ENCODE measurements at places on chromosomes 16 and 17.

DNA sequence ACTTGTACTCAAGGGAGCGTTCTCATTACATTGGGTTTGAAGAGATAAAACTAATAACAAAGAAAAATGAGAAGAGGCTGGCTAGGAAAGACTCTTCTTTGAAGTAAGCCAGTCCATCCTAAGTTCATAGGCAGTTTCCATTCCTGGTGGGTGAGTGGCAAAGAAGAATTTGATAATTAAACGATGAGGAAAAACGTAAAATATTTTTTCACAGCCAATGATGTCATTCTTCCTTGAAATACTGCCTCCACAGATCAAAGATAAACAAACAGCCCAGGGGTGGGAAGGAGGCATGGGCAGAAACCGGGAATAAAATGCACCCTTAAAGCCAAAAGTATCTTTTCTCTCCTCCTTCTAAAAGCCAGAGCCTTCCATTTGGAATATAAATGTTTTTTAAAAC is 346.6 kb downstream of the PMP22 start:
- no peak for DNase-seq

DNA sequence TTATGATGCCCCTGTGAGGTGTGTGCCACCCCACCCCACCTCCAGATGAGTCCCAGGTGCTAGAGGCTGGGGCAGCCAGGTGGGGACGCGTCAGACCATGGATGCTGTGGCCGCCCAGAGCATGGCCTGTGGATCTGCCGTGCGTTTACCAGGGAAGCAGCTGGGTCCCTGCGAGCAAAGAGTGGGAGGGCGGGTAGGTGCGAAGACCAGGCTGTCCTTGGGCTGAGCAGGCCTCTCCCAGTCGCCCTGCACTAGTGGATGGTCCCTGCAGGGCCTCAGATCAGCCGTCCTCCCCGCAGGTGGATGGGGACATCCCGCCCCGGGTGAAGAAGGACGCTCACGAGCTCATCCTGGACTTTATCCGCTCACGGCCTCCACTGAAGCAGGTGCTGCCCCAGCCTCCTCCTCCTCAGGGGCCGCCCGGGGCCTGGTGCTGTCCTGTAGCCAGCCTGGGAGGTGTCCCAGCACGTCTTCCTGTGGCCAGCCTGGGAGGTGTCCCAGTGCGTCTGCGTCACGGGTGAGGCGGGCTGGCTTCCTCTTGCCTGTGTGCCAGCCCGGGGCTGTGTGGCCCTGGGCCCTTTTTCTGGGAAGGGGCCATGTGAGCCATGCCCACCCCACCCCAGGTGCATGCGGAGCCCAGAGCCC is 18.0 kb upstream of the TCF25 start:
- DNase-seq: no peak

- DNase-seq: no peak
These were observed 53.2 kb downstream of the LMF1 start for GRCh38 chr16:917591-918061.

DNA sequence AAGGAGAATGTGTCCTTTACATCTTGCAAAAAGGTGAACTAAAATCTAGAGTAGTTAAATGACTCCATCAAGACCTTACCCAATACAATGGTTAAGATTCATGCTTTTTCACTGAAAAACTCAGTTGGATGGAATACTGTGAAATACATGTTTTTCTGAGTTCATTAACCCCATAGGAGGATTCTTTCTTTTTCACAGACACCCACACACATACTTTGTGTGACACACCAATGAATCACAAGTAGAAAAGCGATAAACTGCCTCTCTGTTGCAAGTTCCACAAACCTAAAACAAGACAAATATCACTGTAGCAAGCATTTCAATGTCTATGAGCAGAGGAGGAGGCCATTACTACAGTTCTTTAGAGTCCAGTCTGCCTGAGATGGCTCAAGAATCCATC is 258.8 kb upstream of the CDH5 start:
- no peak for DNase-seq

- no peak for DNase-seq
These were observed 75.5 kb downstream of the GPRC5B start for GRCh38 chr16:19809121-19809635.

DNA sequence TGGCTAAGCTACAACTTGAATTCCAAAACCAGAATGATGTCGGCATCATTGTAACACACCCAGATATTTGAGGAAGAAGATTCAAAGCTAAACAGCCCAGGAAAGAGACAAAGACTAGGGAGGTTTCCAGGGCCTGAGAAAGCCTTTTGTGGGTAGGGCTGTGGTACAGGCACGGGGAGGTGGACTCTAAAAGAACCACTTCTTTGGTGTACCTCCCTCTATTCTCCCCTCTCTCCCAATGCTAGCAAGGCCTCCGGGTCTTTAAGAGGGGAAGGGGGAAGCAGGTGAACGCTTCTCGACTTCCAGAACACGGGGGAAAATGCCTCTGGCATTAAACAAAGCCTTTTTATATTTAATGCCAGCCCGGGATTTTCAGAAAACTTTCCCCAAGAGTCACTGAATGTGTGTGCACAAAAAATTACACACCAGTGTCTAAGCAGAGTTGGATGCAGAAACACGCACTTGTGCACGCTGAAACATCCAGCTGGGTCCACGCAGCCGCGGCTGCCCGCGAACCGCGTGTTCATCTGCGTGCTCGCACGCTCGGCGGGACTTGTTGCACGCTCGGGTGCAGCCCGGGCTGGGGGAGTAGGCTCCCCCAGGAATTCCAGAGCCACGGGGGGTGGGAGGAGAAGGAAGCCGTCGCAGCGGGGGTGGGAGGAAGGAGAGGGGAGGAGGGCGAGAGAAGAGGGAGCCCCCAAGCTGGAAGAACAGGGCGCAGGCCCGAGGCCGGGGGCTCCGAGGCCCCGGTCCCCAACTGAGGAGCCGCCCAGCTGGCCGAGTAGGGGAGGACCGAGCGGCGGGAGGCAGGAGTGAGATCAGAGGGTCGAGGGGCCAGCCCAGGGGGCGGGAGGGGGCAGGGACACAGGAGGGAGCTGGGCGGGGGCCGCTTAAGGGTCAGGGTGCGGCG is 20.1 kb upstream of the ZNF423 start:
- no peak for DNase-seq

DNA sequence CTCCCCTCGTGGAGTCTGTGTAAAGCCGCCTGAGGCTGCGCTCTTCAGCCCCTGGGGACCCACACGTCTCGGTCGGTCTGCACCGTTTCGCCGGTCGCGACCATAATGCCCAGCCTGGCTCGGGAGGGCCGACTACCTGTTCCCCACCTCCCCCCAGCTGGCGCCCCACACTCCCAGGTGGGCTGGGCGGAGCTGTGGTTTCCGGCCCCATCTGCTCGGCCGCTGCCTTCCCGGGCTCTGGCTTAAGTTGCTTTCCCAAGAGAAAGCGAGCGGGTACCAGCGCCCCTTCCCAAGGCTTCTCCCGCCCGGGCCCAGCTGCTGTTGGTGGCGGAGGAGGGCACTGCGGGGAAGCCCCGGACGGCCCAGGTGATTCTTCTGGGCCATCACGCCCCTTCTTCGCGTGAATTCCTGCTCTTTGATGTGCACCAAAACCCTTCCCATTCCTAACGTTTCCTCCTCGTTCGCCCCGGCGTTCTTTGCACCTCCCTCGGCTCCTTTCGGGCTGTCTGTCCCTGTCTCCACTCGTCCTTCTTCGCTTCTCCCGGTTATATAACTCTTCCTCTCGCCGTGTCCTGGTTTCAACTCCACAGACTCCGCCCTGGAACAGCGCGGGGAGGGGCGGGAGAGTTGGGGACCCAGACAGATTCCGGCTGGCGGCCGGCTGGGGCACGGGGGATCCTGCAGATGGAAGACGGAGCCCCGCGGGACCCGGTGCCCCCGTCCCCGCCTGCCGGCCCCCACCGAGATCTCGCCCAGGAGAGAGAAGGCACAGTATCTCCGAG is 2.0 kb downstream of the KDM6B start:
- DNase-seq: no peak

DNA sequence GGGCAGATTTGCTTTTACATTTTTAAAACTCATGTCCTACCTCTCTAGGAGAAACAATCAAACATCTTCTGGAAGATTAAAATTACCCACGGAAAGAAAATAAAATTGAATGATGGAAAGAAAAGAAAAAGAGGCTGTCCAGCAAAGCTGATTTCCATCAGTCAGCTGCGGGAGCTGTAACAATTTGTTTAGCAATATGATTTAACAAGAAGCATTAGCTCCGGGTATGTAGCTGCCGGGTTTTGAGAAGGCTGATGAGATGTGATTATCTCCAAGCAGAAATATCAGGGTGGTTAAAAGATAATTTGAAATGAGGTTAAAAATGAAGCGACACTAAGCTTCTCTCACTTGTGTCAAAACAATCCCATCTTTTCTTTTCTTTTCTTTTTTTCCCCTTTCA is 608.9 kb upstream of the SALL1 start:
- no peak for DNase-seq

DNA sequence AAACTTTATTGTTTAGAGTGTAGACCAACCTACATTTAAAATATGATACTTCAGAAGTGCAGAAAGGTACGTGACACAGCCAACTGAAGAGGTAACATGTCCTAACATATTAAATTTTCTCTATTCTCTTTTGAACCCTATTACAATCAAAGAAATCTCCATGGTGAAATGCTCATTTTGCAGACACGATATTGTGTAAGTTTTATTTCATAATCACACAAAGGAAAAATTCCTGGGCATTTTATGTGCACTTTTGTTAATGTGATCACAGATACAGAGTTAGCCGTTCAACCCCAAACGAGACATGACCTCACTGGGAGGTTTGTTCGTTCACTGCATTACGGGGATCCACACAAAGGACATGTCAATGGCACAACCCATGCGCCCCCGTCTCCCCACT is 21.8 kb downstream of the KCNJ16 start:
- no peak for DNase-seq

DNA sequence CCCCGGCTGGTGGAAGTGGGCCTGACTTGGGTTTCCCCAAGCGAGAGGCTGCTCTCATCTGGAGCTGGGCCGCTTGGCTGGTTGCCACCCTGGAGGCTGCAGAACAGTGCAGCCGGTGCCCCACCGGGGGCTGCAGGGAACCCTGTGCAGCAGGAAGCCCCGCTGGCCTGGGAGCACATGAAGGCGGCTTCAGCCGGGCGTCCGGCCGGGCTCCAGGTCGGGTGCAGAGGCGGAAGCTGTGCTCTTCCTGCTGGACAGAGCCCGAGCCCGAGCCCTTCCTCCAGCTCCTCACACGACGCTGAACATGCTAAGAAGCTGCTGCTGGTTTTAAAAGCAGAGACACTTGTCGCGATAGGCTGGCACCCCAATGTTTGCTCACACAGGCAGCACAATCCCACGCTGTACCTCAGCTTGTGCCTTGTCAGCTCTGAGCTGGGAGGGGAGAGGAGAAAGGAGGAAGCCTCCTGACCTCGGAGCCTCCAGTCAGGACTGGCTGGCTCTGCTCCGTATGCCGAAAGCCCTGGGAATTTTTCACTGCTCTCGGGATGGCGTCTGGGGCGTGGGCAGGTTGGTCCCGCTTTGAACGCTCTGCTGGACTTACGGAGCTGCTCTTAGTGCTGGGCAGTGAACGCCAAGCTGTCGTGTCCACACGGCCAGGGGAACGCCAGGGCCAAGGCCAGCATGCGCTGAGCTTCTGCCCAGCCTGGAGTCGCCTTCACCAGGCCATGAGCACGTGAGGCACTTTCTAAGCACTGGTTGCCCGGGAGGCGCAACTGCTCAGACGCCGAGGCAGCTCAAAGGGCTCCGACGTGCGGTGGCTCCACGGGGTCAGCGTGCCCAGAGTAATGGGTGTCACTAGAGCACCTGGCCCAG is 8.8 kb downstream of the CDK5R1 start:
- no peak for DNase-seq

DNA sequence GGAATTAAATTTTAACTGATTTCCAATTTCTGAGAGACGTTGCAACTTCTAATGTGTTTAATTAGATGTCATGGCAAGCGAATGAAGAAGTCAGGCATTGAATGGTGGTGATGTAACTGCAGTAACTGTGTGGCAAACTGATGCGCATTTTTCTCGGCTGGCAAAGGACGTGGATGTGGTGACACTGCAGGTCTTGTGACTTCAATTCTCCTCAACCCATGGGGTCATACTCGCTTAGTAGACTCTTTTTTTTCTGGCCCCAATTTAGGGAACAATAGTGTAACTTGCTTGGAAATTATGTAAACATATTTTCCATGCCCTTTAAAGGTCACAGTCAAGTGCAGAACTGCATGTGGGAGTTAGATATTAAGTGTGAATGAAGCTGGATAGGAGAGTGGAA is 1.9 kb upstream of the FAM20A start:
- DNase-seq: no peak

DNA sequence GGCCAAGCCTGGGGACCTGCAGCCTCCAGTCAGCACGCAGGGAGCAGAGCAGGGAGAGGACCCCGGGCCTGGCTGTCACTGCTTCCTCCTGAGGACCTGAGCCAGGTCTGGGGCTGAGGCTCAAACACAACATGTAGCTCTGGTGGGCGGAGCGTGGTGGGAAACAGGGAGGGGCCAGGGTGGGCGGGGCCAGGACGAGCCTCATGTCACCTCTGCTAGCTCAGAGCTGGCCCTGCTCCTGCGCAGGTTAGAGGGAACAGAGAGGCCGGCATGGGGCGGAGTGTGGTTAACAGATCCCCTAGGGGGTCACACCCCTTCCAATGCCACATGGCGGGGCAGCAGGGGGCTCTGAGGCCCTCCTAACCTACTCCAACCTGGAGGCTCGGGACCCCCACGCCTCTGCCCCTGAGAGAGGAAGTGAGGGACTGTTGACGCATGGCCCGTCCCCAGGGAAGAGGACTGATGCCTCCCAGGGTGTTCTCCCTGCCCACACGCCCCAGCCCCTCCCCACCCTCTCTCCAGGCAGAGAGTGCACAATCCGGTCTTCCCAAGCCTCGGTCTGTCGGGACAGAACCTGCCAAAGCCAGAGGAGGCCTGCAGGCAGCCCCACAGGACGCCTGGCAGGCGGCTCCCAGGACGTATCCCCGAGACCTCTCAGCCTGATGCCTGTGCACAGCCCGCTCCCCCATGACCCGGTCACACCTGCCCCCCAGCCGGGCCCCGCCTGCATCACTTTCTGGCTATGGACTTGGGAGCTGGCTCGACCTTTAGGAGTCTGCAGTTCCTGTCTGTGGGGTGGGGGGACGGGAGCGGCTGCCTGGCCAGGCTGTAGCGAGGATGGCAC is 15.2 kb downstream of the PIEZO1 start:
- no peak for DNase-seq

DNA sequence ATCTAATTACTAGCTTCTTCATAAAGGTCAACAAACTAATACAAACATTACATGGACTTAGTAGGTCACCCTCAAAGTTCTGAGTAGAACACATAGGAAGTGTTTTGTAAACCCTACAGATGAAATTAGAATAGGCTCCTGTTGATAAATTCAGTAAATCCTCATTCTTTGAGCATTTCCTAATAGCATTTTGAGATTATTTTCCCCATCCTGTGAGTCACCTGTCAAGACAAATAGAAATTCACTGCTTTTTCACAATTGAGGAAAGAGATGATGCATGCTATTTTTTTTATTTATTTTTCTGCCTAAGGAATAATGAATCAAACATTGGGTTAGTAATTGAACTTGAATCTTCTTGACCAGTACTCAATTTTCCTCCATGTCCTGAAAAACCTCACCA is 666.7 kb upstream of the GOT2 start:
- no peak for DNase-seq

- no peak for DNase-seq
These were observed at the start of gene TNFRSF17 for GRCh38 chr16:11964761-11965551. TNFRSF17 (plus strand) TSS chr16:11965210; CDS start chr16:11965325, 115 bp downstream.

- no peak for DNase-seq
These were observed 5.9 kb downstream of the KRT17 start for GRCh38 chr17:41618341-41619035.

All from T-cell (primary cell).